ENCODE measurements at places on chromosomes 2 and 18.
A peak's percentile ranks its signal among the peaks of the same experiment; 100 is the strongest.

DNA sequence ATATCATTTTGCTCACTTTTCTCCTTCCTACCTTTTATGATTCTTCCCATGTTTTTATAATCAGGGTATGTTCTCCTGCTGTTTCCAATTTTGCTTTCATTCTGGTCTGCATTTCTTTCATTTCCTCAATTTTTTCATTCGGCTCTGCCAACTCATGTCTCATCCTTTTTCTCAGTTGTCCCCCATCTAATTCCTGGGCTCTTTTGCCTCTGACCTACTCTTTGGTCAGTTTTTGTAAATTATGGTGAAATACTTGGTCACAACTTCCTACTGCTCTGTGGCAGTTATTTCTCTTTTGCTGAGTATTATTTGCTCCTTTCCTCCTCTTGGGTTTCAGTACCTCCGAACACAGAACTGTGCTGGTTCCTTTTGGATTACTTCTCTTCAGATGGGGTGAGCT, 27.5 kb downstream of the MYO7B start:
- no peak for DNase-seq

DNA sequence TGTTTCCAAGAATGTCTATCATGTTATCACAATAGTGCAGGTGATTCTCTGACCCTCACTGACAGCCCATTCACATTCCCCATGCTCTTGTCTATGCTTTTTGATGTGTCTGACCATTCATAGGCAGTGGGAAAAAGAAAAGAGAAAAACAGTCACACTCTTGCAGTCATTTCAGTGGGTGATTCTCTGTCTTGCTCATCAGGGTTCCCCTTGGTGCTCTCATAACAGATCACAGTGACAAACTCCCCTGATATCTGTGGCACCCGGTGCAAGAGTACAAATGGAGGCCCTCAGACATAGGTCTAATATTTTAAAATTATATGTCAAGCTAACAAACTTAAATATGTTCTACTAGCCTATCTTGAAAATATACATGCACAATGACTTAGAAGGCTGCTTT, 72.7 kb upstream of the PPP1CB start:
- DNase-seq: no peak

DNA sequence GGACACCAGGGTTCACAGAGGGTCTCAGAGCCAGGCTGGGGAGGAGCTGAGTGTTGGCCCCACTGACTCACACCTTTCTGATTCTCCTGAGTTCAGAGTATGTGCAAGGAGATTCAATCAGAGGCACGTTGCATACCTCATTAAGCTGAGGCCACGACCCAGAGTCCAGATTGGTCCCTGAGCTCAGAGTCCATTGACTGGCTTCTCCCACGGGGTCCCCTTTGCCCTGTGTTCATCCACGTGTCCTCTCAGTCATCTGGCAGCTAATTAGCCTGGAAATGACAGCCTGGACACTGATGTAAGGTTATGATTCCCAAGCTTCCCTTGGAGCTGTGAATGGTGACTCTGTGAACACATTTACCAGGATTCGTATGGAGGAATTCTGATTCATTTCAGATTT, 267.2 kb downstream of the SH3BP4 start:
- no peak for DNase-seq

GRCh38 chr18:50144540-50144939, 50.4 kb downstream of the MYO5B start:
- DNase-seq: no peak

DNA sequence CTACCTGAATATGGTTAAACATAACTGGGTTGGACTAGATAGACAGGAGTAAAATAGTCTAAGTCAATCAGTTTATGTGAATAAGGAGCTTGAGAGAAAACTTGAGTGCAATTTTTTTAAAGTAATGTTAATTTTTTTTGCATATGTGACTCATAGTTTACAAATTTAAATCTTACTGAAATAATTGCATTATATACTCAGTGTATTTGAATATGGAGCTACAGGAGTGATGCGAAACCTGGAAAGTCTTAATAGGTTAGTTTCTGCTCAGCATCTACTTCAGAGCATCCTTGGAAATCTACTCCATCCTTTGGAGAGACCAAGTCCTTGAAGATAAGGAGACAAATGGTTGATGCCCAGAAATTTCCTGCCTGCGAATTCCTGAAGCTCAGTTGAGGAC, 318.8 kb upstream of the NXPH2 start:
- DNase-seq: no peak

DNA sequence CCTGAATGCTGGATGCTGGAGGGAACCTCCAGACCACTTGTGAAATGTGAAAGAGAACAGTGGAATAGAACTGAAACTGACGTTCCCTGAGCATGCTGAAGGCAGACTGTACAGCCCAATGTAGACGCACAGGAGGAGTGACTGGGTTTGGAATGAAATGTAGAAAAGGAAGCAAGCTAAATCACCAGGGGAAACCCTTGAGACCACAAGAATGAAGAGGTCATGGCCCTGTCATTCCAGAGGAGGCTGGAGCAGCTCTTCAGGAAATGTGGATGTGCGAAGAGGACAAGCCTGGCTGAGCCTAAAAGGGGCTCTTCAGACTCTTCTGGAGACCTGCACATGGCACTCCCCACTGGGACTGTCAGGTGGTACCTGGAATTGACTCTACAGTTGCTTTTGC, 118.5 kb upstream of the ALPP start:
- no peak for DNase-seq

- no peak for DNase-seq
Measured at GRCh38 chr2:230205721-230206120, 14.1 kb downstream of the SP110 start.

GRCh38 chr2:217743407-217743806, 259.4 kb downstream of the TNS1 start:
- no peak for DNase-seq

DNA sequence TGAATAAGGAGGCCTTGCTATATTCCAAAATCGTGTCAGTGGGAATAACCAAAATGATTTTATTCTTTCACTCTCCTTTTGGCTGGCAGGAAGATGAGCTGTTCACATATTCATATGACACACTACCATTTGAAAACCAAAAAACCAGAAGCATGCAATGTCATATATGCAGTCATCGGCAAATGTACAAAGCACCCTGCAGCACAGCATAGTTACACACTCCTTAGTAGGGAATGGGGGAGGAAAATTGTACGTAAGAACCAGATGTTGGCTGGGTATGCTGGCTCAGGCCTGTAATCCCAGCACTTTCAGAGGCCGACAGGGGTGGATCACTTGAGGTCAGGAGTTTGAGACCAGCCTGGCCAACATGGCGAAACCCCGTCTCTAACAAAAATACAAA, 176.6 kb downstream of the GFPT1 start:
- DNase-seq: no peak

DNA sequence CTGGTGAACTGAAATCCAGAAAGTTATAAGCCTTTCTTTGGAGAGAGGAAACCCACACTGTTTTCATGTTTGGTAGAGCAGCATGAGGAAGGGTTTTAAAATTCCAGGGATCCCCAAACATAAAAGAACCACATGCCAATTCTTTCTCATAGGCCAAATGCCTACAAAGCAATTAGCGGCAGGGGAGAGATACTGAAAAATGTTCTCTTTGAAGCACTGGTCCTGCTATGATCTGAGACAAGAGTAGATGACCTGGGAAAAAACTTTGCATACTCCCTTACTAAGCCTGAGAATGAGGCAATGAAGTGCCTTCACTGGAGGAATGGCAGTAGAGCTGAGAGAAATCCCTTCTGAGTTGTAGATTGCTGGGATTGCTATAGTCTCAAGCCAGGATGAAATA, 1261.7 kb downstream of the DSC3 start:
- no peak for DNase-seq

DNA sequence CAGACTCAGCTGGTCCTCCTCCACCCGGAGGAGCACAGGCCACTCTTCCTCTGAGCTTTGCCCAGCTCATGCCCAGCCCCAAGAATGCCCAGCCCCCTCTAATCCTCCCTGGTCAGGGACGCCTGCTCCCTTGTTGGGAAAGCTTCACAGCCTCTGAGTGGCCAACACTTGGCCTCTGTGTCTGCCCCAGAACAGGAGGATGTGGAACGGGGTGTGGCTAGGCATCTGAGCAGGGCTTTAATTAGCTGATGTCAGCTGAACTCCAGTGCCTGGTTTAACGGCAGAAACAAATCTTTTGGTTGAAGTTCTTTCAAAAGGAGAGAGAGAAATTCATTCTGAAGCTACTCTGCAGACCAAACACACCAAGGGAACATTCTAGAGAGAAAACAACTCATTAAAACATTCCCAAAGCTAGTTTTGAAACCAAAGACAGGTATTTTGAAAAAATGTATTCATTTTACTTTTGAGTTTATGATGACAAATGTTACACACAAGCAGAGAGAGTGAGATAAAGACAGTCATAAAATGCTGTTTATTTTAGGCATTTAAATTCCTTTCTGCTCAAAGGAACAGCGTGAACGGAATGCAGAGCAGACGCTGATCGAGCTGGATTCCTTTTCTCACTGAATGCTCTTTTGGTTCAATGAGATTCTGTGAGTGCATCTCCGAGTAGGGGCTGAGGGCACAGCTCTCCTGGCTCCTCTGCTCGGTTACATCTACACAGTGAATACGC, 63.8 kb downstream of the RTP5 start:
- DNase-seq: no peak

- peak; percentile 26 for DNase-seq
Measured at GRCh38 chr2:157876786-157877138, 632 bp upstream of the ACVR1 start.

GRCh38 chr2:206939340-206939739, at the start of gene CPO:
TSS of gene CPO (plus strand) at chr2:206939518. CDS start at chr2:206939600, 82 bp downstream.
- no peak for DNase-seq

- no peak for DNase-seq
Measured at GRCh38 chr2:235607546-235608199, 113.8 kb downstream of the AGAP1 start.

DNA sequence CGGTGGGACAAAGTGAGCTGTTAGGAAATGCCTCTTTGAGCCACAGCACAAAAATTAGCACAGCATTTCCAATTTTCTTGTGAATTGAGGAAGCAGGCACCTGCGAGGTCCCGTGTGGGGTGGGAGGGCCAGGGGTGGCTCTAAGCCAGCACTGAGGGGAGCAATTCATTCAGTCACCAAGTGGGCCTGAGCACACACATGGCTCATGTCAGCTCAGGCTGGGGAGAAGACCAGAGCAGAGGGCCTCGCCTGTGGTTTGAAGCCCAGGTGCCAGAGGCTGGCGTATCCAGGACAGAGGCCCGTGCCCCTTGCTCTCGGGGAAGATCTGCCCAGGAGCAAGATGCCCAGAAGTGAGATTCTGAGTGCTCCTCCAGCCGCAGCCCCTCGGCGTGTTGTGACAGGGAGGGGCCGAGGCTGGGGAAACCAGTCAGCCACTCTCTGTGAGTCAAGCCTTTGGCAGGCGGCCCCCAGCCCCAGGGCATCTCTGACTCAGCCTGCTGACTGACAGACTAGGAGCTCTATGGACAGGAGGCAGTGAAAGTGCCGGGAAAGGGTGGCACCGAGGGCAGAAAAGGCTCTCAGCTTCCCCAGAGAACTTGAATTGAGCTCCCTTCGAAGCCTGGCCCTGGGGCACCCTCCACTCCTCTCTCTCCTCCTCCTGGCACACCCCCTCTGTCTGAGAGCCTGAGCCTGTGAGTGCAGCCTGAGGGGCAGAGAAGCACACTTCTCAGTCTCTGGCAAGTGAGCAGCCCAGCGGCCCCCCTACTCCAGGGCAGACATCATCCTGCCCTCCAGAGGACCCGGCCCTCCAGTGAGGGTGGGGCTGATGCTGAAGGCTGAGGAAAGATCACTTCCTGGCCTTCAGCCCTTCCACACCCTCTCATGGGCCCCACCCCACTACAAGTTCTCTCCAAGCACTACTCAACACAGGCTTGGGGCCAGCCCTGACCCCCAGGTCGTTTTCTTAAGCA, 32.3 kb downstream of the CYP26B1 start:
- DNase-seq: peak; percentile 60

DNA sequence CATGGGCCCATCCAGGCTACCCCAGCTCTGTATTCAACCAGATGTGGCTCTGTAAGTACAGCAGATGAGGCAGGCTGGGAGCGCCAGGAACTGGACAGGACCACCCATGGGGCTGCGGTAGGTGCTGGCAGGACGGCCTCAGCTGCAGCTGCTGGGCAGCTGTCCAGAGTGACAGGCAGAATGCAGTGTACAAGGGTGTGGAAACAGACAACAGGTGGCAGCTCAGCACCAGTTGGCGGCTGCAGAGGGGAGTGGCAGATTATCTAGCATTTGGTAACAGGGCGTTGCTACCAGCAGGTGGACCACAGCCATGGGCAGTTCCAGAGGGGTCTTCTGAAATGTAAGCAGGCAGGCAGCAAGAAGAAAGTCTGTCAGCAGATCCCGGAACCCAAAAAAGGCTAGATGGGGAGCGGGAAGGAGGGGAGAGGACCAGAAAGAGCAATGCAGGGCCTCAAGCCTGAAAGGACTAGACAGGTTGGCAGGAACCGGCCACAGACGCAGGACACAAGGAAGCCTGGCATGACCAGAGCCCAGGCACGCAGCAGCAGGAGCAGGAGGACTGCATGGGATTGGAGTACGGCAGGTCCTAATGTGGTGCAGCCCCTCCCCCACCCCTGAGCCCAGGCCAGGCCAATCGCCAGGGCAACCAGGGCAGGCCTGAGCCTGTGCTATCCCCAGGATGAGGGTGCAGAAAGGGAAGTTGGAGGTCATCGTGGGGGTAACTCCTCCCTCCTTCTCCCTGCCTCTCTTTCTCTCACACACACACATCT, 24.7 kb downstream of the PKDCC start:
- DNase-seq: peak; percentile 25

- no peak for DNase-seq
Measured at GRCh38 chr2:226772389-226773179, 27.0 kb downstream of the IRS1 start.

- DNase-seq: no peak
Measured at GRCh38 chr2:157897106-157897971, 21.2 kb upstream of the ACVR1 start.

- no peak for DNase-seq
Measured at GRCh38 chr2:28613186-28613585, 117.3 kb downstream of the PLB1 start.

DNA sequence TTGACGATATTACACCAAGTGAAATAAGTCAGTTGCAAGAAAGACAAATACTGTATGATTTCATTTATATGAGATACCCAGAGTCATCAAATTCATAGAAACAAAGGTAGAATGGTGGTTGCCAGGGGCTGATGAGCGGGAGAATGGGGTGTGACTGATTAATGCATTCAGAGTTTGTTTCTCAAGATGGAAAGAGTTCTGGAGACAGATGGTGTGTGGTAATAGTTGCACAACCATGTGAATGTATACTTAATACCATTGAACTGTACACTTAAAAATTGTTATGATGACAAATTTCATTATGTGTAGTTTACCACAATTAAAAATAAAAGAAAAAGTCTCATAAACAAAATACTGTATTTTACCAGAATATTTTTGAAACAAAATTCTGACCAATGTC, 117.3 kb downstream of the PIGN start:
- no peak for DNase-seq

GRCh38 chr18:8951491-8951890, 151.0 kb upstream of the NDUFV2 start:
- DNase-seq: no peak

DNA sequence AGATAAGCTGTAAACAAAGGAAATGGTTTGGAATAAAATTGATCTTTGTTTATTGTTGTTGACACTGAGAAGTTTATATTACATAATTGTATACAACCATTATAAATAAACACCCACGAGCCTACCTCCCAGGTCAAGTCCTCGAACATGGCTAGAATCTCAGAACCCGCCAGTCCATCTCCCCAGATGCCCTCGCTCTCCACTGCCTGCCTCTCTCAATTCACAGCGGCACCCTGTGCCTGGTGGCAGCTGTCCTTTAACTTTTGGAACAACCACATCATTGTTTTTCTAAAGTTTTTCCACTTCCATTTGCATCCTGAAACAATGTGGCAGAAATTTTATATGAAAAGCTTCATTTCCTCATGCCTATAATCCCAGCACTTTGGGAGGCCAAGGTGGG, 52.2 kb upstream of the OTOS start:
- DNase-seq: no peak

- DNase-seq: no peak
Measured at GRCh38 chr2:225290757-225291400, 108.6 kb upstream of the NYAP2 start.
